ENCODE measurements at places on chromosomes 7 and 10.

DNA sequence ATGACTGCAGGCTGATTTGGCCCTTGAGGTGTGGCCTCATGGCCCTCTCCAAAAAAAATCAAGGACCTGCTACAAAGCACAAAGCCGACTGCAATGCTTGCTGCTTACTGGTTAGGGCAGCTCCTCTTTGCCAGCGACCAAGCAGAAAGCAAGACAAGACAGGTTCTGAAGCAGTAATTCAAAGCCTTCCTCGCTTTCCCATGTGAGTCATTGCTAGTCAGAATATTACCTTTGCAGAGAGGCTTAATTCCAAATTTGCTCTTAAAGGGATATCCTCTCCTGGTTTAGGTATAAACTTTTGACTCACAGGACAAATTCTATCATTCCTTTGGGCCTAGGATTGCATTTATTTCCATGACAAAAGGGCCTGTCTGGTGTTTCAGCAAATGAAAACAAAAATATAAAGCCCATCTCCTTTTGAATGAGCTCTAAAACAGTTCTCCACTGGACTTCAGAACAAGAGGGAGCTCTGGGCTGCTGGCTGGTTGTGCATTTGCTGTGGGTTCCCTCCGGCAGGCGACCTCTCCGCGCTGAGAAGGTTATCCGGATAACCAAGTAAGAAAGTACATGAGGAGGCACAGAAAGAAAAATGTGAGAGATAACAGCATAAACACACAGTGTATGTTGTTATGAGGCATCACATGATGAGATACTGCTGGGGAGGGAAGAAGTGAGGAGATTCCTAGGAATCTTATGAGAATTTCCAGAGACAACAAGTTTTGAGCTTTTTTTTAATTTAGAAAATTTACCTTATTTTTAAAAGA is 90.8 kb downstream of the EGFR start:
- DNase-seq, result no peak

DNA sequence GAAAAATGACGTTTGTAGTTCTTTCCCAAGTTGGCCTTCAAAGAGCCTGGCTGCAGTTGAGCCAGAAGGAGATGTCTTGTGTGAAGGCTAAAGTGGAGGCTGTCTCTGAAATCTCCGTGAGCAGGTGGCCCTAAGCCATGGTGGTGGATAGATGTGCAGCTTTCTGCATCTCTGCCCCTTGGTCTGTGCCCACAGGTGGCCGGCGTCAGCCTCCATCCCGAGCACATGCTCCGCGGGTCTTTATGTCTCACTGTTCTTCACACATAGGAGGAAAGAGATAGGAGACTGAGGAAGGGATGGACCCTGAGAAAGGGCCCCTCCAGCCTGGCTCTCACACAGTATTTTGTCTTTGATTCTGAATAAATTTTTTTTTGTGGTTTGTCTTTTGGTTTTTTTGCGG is 30.3 kb upstream of the SLC26A4 start:
- DNase-seq, result no peak

DNA sequence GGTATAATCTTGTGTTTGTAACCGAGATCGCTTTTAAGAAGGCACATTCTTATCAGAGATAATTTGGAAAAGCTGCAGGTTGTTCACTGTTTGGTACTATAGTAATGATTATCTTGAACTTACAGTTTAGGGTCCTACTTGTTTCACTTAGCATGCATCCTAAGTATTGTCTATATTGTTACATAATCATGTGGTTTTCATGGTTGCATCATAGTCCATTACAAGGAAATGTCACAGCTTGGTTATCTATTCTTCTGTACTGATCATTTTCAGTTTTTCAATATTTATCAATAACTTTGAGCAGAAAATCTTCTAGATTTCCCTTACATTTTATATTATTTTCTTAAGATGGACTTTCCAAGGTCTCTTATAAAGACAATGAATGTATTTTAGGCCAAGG is 116.3 kb downstream of the PLPP4 start:
- DNase-seq, result no peak

DNA sequence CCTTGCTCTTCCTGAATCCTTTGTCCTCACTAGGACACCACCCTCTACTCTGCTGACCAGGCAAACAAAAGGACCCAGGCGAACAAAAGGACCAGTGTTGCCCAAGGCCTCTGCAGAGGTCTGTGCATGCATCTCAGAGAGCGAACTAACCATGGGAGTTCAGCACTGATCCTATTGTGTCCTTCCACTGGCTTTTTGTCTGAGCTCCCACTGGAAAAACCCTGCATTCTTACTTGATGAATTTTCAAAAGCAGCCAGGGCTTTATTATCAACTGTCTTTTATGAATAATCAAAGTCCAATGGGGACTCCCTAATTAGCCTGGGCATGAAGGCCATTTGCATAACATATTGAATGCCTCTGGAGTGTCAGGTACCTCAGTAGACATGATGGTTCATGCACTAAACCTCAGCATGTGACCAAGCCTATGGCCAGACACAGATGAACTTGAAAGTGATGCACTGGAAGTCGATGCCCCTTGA is 140.6 kb downstream of the KCNMA1 start:
- peak; percentile 25 for DNase-seq

- DNase-seq, result no peak
These were observed 754.2 kb downstream of the SORCS1 start for GRCh38 chr10:106410331-106410730.

DNA sequence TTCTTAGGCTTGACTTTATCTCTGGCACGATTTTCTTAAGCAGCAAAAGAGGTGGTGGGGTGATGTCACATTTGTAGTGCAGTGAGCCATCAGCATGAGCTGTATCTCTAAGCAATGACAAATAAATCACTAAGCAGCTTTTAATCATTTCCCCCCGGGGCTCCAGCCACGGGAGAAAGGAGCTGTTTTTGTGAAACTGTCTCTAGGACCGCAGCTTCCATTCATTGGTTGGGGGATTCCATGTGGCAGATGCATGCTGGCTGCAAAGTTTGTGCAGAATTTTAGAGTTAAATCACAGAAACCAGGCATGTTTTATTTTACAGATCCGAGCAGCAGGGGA is 464 bp downstream of the KIAA1217 start:
- no peak for DNase-seq

- no peak for DNase-seq
These were observed 42.8 kb upstream of the RHOBTB1 start for GRCh38 chr10:60986791-60987190.

GRCh38 chr7:79666472-79666871 is 213.0 kb upstream of the MAGI2 start:
- no peak for DNase-seq

GRCh38 chr10:91782539-91782938 is 15.7 kb upstream of the TNKS2 start:
- no peak for DNase-seq

- DNase-seq, result no peak
These were observed 7.5 kb upstream of the DRGX start for GRCh38 chr10:49403363-49403762.

- no peak for DNase-seq
These were observed 34.0 kb downstream of the LYZL1 start for GRCh38 chr10:29322918-29323317.

GRCh38 chr7:109282726-109283125 is 713.1 kb downstream of the DNAJB9 start:
- no peak for DNase-seq

All from tibial artery (tissue), 4 donors.